ENCODE measurements at places on chromosomes 4 and X.

GRCh38 chr4:148283665-148284064 lies 158.5 kb downstream of the NR3C2 start:
- DNase-seq = no peak

DNA sequence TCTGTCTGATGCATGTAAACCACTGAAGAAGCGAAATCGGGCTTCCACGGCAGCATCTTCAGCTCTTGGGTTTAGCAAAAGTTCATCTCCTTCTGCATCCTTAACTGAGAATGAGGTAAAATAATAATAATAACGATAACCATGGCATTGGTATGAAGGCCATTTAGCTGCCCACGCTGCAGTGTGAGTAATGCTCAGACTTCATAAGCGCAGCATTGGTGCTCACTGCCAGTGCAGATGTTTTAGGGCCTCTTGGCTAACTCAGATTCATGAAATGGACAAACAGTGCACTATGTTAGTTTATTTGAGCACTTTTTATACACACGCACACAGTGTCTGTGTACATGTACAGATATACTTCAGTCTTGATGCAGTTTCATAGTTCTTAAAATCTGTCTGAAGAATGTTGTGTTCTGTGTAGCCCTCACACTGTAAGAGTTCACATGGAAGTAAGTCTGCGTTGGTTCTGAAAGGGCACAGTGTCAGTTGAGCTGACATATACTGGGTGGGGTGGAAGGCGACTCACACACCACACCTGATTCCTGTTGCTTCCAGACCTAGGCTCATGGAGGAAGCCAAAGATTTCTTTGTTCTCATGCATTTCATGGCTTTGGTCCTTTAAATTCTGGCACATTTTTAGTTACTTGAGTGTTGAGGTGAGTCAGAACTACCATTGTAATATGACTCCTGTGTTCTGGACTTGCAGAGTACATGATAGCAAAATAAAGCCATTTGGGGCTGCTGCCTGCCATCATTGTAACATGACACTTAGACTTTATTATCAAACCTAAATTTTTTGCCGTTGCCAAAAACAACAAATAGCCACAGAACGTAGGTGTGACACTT lies 68.7 kb downstream of the NSD2 start:
- no peak for DNase-seq

DNA sequence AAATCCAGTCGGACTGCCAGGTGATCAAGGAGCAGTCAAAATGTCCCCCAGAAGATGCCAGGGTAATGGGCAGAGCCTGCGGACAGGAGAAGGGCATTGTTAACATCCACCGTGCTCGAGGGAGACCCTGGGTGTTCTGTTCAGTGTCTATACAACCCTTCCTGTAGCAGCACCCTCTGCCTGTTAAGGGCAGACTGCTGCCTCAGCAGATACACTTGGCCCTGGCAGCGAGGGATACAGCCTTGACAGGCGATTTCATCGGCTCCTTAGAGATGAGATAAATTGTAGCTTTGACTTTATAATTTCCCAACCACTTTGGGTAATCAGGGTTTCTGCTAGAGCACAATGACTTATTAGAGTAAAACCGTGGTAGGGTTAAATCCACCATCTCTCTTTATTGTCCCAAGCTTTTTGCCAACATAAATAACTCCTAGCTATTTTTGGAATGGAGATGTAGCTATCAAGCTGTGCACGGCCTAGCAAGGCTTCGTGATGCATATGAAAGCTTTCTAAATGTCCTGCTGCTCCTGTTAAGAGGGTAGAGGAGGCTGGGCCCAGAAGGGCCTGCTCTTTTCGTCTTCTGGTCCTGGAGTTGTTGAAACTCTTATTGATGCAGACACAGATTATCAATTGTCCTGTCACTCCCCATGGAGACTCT lies 195.9 kb downstream of the CPEB2 start:
- no peak for DNase-seq

GRCh38 chr4:53307819-53308780 lies 57.8 kb downstream of the SCFD2 start:
- DNase-seq = no peak

DNA sequence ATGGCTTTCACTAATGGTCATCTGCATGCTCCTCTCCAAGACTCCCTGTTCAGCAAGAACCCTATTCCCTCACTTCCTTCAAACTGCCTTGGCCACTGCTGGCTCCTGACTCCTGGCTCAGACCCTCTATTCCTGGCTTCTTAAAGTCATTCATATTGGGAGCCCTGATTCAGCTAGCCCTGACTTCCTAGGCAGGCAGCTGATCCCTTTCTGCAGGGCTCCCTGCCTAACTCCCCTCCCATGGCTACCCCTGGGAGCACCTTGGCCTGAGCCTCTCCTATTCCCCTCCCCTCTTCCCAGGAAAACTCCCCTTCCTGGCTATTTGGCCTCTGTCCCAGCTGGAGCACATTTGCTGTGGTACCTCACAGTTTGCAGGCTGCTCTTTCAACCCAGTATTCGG lies 154.9 kb upstream of the PJA1 start:
- DNase-seq = no peak

- DNase-seq = no peak
These were observed 230.5 kb downstream of the MGST2 start for GRCh38 chr4:139896091-139896604.

DNA sequence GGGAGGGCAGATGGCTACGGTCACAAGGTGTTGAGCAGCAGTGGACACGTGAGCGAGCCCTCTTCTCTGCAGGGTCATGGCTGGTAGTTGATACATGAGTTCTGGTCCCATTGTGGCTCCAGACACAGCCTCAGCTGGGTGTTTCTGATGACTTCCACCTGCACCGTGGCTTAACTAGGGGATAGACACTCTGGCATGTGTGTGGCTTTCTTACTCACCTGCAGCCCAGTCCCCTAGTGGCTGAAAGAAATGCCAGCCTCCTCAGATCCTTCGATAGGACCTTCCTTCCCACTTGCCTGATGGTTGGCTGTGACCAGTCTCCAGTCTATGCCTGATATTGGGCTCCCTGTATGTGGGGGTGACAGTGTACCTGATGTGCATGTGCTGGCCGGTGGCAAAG lies 5.0 kb downstream of the GPR78 start:
- DNase-seq = no peak

- no peak for DNase-seq
These were observed 3.5 kb downstream of the CCNI start for GRCh38 chr4:77072195-77072753.

DNA sequence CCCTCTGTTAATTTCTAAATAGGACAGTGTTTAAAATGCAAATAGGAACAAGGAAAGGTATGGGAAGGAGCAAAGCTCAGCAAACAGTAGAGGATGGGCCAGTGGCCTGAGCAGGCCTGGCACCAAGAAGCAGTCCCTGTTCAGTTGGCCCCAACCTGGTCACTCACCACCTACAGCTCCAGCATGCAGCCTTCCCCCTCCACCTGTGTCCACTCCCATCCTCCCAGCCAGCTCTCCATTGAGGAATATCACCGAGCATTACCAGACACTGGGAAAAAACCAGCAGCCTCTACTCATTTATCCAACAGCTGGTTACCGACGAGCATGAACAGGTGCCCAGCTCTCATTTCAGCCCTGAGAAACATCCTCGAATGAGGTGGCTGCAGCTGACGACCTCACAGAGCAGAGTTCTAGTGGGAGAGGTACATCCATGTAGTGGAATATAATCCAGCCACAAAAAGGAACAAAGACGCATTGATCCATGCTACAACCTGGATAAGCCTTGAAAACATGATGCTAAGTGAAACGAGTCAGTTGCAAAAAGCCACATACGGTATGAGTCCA lies 25.6 kb downstream of the CD99L2 start:
- DNase-seq = no peak

DNA sequence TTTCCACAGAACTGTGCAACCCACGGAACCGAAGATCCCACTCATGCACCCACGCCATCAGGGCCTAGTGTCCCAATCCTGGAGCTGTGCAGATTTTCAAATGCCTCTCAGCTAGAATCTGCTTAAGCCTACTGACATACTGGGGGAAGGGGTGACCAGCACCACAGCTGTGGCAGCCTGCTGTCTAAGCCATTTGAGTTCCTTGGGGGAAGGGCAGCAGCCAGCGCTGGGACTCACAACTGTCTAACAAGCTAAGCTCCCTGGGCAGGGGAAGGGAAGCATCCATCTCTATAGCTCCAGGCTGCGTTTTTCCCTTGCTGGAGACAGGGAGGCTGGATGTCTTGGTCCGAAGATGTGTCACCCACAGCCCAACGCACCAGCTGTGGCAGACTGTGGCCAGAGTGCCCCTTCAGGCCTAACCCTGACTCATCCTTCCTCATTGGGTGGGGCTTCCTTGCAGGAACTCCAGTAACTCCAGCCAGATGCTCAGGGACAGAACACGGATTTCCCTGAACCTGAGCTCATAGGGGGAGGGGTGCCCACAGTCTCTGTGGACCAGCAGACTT lies 194.8 kb downstream of the CHRDL1 start:
- no peak for DNase-seq

GRCh38 chr4:114659386-114660008 lies 60.9 kb downstream of the UGT8 start:
- no peak for DNase-seq

- no peak for DNase-seq
These were observed 2.5 kb upstream of the UGT2A3 start for GRCh38 chr4:68954126-68954525.

- no peak for DNase-seq
These were observed 166.4 kb downstream of the DCLK2 start for GRCh38 chr4:150244600-150244999.

GRCh38 chr4:47483745-47484144 lies 1.3 kb upstream of the ATP10D start:
- no peak for DNase-seq

- DNase-seq = no peak
These were observed 14.0 kb upstream of the PAQR3 start for GRCh38 chr4:78953231-78953630.

GRCh38 chr4:158090323-158090722 lies 82.5 kb downstream of the GASK1B start:
- no peak for DNase-seq

DNA sequence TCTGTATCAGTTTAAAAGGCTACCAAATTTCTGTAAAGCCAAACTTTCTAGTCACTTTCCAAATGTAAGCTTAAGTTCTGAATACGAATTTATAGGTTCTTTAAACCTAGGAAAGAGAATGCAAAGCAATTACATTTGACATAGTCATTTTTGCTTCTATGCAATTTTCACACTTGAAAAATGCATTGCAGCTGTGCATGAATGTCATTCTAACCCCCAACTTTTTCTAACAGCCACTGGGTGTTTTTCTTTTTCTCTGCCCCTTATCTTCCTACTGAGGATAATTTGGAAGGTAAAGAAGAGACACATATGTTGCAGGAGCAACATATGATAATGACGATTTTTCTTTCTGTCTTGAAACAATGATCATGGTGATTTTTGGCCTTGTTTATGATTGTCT lies 537.5 kb downstream of the SPRY1 start:
- no peak for DNase-seq

DNA sequence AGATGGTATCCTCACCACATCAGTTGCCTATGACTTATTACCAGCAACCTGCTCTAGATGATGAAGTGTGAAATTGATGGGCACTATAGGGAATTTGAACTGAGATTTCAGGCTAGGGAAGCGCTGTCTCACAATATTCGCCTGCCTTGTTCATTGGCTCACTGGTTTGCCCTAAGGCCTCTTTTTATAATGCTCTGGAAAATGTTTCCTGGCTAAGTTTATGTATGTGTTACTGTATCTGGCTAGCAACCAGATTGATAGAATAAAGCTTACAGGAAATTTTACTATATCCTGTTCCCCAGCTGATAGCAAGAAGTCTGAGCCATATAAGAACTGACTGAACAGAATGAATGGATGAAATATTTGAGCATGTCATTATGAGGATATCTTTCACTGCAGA lies 71.6 kb downstream of the GSTCD start:
- DNase-seq = no peak

GRCh38 chr4:66956426-66956825 lies 588.9 kb downstream of the CENPC start:
- no peak for DNase-seq

GRCh38 chrX:68831405-68832100 lies 2.7 kb downstream of the EFNB1 start:
- no peak for DNase-seq

DNA sequence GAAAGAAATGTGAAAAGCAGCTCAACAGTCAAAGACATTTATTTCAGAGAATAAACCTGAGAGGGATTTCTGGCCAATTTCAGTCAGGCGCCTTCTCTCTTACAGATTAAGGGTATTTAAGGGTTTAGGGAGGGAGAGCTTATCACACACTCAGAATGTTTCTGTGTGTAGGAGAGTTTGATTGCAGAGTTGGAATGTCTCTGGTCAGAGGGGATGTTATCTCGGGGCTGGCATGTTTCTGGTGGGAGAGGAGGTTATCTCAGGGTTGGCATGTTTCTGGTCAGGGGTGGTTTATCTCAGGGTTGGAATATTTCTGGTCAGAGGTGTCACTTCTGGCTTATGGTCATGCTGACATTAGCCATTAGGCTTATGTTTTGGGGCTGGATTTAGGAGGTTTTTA lies 1920.5 kb upstream of the PCDH7 start:
- DNase-seq = no peak

- DNase-seq = no peak
These were observed 395.9 kb upstream of the INTU start for GRCh38 chr4:127236889-127237288.

- DNase-seq = no peak
These were observed 532.3 kb upstream of the SMIM31 start for GRCh38 chr4:164221631-164222030.

GRCh38 chr4:134219043-134219442 lies 17.5 kb upstream of the PABPC4L start:
- no peak for DNase-seq

Data from stimulated activated CD8-positive, alpha-beta memory T cell treated with anti-CD3 and anti-CD28 coated beads, Interleukin-4, amount 100 ng/mL, for 4 hours (primary cell).